ENCODE measurements at places on chromosomes 6 and 20. TPM values are rescaled to one million over a fixed set of nuclear protein-coding genes. Genes with fewer than 3 reads are reported as not detected.

The SLC52A3 gene
- polyA plus RNA-seq: not detected

The FBXO5 gene
- 10.6 TPM for polyA plus RNA-seq

The RIPOR3 gene
- 1.2 TPM for polyA plus RNA-seq

- H3K27me3 ChIP-seq: no peaks in the 10 kb centered on the region
- H3K27ac ChIP-seq: no peak overlapping the region
These were observed 224 bp downstream of the MPC1 start for GRCh38 chr6:166382500-166382932.

GRCh38 chr6:120083186-120083585 is 733.6 kb upstream of the MAN1A1 start:
- no peaks in the 10 kb centered on the region for H3K27me3 ChIP-seq
- H3K27ac ChIP-seq: no peak overlapping the region
- H3K4me1 ChIP-seq: no peaks in the 10 kb centered on the region
- H3K4me3 ChIP-seq: no peak overlapping the region

DNA sequence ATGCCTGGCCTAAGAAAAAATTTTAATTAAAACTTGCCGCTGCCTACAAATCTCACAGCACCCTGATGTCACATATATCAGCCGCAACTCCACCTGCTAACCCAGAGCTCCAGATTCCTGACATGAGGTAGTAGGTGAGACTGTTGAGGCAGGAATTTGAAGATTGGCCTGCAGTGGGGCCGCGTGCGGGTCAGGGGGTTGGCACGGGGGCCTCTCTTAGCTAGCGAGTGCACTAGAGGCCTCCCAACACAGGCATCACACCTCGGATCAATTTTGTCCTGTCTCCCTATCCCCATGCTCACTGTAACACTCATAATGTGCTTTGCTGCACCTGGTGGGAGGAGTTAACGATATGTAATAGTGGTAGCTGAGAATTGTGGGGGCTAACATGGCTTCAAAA is 349.8 kb downstream of the CDC5L start:
- no peak overlapping the region for H3K4me3 ChIP-seq
- H3K36me3 ChIP-seq: no peaks in the 10 kb centered on the region
- no peaks in the 10 kb centered on the region for H3K27me3 ChIP-seq
- no peak overlapping the region for H3K27ac ChIP-seq
- no peaks in the 10 kb centered on the region for H3K4me1 ChIP-seq
- no peak for DNase-seq

DNA sequence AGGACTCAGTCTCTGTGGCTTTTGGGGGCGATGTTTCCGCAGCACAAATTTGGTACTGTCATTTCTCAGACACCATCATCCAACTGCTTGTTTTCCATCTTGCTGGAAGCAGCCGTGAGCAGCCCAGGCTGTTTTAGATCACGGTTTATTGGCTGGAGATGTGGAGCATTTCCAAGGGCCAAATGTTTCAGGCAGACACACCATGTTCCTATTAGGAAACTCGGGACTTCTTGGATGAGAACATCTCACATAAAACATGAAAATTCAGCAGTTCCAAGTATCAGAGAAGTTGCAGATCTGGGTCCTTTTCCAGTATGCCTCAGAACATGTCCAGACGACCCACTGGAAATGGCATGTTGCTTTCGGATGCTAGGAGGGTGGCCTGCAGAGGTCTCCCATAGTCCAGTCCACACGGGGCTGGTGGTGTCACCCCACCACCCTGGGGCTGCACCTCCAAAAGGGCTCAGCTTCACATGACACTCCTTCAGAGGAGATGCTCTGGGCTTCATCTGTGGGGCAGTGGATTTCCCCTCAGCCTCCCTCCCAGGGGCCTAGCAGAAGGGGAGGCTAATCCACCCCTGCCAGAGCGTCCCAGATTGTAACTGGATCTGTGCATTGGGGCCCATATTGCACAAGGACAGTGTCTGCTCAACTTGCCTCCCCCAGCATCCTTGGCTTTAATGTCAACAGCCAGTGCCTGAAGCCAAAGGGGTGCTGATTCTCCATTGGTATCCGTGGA is 176.3 kb downstream of the SCP2D1 start:
- H3K4me1 ChIP-seq: no peaks in the 10 kb centered on the region
- H3K27me3 ChIP-seq: no peaks in the 10 kb centered on the region
- DNase-seq: no peak
- H3K36me3 ChIP-seq: no peaks in the 10 kb centered on the region
